ENCODE measurements at places on chromosomes 5 and 9. TPM values are rescaled to one million over a fixed set of nuclear protein-coding genes. Genes with fewer than 3 reads are reported as not detected.

Gene TGFBR1
- total RNA-seq, result 13.1 TPM

GRCh38 chr9:34363619-34364351, 12.9 kb downstream of the MYORG start:
- no peak for DNase-seq

- DNase-seq, result no peak
These were observed 36.4 kb upstream of the RAPGEF6 start for GRCh38 chr5:131671409-131671808.

GRCh38 chr5:140351609-140352334, 5.4 kb upstream of the HBEGF start:
- DNase-seq, result no peak

DNA sequence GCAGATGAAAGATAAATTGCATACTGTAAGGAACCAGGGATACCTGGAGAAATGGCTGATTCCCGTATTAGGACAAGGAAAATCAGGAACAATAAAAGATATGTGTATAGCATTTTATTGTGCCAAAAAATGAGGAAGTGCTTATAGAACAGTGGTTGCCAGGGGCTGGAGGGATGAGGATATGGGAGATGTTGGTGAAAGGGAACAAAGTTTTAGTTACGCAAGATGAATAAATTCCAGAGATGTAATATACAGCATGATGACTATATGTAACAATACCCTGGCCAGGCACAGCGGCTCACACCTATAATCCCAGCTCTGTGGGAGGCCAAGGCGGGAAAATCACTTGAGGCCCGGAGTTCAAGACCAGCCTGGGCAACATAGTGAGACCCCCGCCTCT, 101.8 kb downstream of the CDK5RAP2 start:
- no peak for DNase-seq

DNA sequence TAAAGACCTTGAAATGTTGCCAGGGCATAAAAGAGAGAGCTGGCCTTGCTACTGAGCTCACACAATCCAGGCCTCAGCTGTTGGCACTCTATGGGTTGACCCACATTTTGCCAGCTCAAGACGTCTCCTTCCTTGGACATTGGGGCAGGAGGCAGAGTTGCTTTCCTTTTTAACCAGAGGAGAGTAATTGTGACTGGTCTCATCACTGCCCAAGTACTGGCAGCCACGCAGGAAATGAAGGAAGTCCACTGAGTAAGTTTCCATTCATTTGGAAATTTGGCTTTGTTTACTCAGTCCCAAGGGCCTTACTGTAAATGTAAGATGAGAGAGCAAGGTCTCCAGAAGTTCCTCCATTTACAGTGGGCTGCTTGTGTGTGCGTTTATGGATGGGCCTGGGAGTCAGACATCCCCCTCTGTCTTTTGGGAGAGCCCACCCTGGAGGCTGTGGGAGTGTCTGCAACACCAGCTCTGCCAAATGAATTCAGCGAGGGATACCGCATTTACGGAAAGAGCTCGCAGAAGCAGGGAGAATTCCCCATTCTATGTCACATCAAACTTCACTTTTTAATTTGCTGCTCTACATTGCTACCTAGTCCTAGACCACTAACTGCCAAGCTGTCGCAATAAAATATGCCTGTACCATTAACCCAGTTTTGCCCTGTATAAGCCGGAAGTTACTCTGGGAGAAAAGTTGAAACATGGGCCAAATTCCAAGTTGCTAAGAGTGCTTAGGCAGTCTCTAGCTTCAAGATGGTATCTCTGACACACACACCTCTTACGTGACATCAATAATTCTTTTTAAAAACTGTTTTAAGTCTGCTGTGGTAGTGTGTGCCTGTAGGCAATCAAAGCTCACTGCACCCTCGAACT, 24.5 kb upstream of the PDZD2 start:
- DNase-seq, result no peak
